ENCODE measurements at places on chromosomes 7 and 10.
A peak's percentile ranks its signal among the peaks of the same experiment; 100 is the strongest.

GRCh38 chr7:156147756-156148504 lies 335.7 kb upstream of the SHH start:
- no peak for DNase-seq

GRCh38 chr10:47067949-47068940 lies 157.0 kb downstream of the PTPN20 start:
- no peak for DNase-seq

DNA sequence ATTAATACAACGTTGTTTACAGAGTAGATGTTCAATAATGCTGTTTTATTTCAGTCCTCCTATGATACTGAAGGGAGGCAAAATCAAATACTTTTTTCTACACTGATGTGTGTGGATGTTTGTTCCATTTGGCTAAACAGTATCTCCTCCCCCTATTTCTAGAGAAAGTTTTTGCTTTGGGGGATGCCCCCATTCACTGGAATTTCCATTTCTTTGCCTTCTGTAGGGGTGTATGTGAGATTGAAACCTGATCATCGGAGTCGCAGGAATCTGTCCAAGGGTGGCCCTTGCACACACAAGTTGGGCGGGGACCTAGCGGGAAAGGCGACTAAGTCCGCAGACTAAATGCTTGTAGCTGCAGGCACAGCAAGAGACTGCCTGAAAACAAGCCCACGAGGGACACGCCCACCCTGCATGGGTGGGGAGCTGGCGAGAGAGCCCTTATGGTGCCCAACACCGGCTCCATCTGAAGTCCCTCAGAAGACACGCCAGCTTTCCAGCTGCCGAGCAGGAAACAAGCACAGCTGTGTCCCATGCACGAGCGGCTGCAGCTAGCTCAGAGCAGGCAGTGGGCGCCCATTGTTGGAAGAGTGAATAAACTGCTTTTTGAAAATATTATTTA lies 58.0 kb downstream of the ESYT2 start:
- DNase-seq: no peak

GRCh38 chr10:127903789-127904188 lies 3.1 kb upstream of the PTPRE start:
- no peak for DNase-seq

- no peak for DNase-seq
Observed at GRCh38 chr7:128936798-128937197, 929 bp upstream of the IRF5 start.

- DNase-seq: no peak
Observed at GRCh38 chr10:97650726-97651125, 10.3 kb downstream of the PI4K2A start.

GRCh38 chr7:101936611-101937231 lies 119.3 kb downstream of the CUX1 start:
- peak; percentile 18 for DNase-seq

Measured in GM13976 (cell line).